ENCODE measurements at places on chromosomes 11 and 22.

DNA sequence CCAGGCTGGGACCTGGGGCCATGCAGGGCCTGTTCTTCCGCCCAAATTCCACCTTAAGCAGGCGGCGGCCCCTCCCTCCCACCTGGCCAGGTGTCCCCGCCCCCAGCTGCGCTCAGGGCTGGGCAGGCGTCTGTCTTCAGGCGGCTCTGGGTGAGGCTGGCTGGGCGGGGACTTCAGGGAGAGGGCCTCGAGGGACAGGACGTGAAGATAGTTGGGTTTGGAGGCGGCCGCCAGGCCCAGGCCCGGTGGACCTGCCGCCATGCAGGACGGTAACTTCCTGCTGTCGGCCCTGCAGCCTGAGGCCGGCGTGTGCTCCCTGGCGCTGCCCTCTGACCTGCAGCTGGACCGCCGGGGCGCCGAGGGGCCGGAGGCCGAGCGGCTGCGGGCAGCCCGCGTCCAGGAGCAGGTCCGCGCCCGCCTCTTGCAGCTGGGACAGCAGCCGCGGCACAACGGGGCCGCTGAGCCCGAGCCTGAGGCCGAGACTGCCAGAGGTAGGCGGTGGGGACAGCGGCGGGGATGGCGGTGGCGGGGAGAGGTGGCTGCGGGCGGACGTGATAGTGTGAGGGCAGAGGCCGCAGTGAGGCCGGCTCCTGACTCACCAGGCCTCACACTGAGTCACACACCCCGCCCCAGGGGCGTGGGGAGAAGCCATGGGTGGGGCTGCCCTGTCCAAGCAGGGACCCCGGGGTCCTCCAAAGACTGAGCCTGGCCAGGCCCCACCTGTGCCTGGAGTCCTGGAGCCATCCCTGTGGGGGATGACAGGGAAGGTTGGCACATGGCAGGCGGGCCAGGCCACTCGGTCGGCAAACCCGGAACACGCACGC is at the start of gene PKP3:
TSS of gene PKP3 (plus strand) at position 176 of the 824 bp plus-strand sequence. CDS start at position 260, 84 bp downstream.
- no peak for DNase-seq

- DNase-seq, result no peak
Observed at GRCh38 chr22:19127329-19128008, 3.6 kb upstream of the TSSK2 start.

- DNase-seq, result no peak
Observed at GRCh38 chr11:9530020-9530621, 43.3 kb upstream of the WEE1 start.

GRCh38 chr11:63993993-63994392 is 7.8 kb downstream of the OTUB1 start:
- no peak for DNase-seq
